ENCODE measurements at places on chromosomes 12 and 14.

- DNase-seq, result no peak
Measured at GRCh38 chr12:122968104-122968503, 1.8 kb upstream of the ABCB9 start.

DNA sequence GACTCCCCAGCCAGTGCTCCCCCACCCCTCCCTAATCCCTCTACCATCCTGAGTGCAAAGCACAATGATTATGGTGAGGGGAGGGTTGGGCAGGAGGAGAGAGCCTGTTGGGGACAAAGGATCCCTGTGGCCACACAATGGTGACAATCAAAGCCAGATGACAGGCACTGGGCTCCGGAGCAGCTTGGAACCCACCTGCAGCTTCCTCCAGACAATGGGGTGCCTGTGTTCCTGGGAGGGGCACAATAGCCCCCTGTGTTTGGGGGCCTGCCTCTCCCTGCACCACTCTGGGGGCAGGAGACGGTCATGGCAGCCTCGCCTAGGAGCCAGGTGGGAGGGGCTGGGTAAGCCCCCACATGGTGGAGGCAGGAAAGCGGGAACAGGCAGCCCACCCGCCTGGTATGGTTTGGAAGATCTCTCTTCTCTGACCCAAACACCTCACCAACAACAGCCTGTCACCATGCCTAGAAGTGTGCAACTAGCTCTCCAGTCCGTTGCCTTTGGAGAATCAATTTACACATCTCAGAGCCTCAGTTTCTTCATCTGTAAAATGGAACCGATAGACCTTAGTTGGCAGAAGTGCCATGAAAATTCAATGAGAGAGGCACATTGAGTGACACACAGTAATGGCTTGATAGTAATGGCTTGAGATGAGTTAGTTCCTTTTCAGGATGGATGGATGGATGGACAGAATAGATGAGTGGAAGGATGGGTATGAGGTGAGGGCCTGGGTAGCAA is 53.0 kb downstream of the MVK start:
- DNase-seq, result no peak

DNA sequence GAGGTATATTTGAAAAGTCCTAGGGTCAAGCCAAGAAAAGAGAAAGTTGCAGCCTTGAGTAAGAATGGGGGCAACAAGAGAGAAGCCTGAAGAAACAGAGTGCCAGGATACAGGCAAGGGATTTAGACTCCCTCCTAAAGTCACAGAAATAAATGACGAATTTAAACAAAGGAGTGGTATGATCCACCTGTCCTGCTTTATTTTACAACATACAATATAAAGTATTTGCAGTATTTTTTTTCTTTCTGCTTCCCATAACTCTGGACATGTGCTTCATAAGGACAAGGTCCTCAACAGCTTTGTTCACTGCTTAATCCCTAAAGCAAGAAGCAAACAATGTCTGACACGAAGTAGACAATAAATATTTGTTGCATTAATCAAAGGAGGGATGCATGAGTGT is 57.4 kb downstream of the IFNG start:
- no peak for DNase-seq

- DNase-seq, result no peak
Measured at GRCh38 chr12:114015851-114016250, 49.7 kb upstream of the RBM19 start.

DNA sequence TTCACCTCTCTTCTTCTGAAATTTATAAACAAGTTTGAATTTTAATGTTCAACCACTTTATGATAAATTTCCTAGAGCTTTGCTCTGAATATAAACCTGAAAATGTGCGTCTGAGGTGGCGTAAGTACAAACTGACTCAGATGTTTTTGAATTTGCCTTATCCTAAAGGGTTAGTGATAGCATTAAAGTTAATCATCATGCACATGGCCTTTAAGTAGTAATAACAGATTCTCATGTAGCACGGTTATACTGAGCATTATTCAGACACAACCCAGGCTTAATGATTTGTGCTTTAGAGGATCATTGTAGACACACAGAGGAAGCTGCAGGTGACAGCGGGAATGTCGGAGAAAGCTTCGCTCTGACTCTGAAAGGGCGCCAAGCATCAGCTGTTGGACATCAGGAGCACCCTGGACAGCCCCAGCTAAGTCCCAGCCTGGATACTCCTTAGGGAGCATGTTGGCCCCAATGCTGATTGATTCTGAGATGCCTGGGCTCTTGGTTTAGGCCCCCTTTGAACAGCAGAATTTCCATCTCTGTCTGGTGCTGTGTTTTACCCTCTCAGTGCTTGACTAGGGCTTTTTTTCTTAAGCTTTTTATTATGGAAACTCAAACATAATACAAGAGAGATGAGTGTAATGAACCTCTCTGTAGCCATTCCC is 91.1 kb downstream of the PLXNC1 start:
- DNase-seq, result no peak

DNA sequence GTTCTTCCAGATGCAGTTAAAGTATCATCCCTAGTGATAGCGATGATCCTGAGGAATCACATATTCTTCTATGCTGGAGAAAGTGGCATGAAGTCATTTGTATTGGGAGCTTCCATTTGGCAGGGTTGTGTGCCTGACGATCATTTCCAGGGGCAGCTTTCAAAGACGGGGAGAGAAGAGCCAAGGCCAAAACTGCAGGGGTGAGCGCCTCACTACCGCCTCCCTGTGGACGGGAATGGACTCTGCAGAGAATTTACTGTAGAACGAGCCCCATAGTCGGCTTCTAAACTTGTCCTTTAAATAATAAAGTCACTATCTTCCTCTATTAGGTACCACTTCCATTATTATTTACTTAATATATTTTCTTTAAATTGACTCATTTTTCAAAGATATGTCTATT is 555.9 kb upstream of the TMEM132C start:
- DNase-seq, result no peak

DNA sequence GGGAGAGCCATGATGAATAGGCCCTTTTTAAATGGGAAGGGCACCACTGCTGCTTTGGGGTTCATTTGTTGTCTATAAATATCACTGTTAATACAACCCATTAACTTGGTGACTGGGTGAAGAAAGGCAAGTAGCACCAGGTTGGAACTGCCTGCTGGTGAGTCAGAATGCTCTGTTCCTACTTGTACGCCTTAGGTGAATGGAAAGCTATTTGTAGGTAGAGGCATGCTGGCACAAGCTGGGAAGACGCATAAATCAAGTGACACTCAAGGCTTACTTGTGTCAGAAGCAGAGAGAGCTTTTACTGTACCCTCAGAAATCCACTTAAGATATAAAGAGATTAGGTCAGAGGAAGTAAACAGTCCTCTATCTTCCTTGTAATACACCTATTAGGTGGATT is 142.5 kb downstream of the TMX1 start:
- no peak for DNase-seq

GRCh38 chr12:106084014-106084671 is 54.6 kb downstream of the NUAK1 start:
- no peak for DNase-seq

- no peak for DNase-seq
Measured at GRCh38 chr12:91094032-91094662, 17.1 kb downstream of the LUM start.

- no peak for DNase-seq
Measured at GRCh38 chr12:69653703-69654102, 43.0 kb upstream of the LRRC10 start.

GRCh38 chr14:101151226-101151926 is 247.9 kb upstream of the RTL1 start:
- no peak for DNase-seq

GRCh38 chr14:62957562-62957961 is 87.7 kb downstream of the KCNH5 start:
- DNase-seq, result no peak
